ENCODE measurements at places on chromosomes 2 and 18.

DNA sequence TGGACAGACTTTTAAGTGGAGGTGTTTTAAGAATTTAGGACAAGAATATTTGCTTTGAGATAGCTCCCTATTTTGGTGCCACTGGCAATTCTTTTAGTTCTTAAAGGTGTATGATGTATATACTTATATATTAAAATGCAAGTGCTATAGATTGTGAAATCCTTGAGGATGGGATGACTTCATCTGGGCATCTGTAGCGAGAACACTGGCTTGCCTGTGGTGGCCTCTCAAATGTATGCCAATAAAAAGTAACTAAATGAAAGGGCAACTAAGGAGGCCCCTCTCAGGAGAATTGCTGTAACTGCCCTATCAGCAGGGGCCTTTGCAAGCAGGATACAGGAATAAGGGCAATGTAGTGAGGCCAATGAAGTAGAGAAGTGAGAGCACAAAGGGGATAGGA, 2.6 kb upstream of the THUMPD2 start:
- DNase-seq, result no peak

- no peak for DNase-seq
Measured at GRCh38 chr18:37457341-37457740, 108.3 kb downstream of the CELF4 start.

- DNase-seq, result no peak
Measured at GRCh38 chr2:216317831-216318520, 54.3 kb downstream of the MARCHF4 start.

DNA sequence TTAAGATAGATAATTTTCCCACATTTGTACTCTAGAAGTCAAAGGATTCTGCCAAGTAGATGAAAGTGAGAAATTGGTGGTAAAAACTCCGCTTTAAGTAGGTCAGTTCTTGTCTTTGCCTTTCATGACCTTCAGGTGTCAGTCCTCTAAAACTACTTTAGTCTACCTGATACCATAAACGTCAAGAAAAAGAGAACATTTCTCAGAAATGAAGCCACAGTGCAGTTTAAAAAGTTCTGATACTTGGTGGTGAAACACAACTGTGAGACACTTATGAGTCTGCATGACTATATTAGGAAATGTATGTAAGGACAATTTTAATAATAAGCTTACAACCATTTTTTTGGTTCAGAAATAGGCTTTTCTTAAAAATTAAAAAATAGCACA, 583.3 kb downstream of the SATB2 start:
- no peak for DNase-seq

DNA sequence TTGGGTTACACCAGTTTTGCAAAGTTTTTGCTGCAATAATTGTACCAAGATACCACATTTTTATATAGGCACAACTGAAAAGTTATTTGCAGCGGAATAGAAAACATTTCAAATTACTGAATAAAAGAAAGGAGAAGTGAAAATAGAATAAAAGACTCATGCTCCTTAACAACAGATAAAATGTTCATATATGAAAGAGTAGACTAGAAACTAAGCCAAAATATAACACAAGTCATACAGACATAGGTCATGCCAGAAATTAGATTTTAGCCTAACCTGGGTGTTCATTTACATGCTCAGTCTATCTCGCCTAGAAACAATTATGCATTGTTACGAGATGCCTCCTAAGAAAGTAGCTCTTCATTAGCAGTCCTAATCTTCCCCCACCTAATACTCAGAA, 16.4 kb upstream of the MAP3K20 start:
- no peak for DNase-seq

GRCh38 chr2:172288603-172289002, 138.8 kb upstream of the ITGA6 start:
- DNase-seq, result peak; percentile 14

DNA sequence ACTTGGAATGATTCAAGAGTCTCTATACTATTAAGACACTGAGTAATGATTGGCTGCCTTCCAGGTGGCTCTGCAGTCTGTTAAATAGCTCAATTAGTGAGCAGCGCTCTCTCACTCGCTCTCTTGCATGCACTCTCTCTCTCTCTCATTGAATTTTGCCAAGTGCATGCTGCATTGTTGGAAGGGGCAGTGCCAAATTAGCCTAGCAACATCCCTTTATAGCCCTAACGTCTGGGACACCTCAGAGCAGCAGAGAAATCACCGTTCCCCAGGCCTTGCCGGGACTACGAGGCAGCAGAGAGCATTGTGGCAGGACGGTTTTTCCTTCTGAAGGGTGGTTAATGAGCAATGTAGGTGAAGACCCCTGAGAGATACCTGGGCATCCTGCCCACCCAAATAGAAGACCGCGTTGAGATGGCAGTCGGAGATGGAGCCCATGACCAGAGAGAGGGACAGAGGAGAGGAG, 447.6 kb upstream of the POU3F3 start:
- no peak for DNase-seq

DNA sequence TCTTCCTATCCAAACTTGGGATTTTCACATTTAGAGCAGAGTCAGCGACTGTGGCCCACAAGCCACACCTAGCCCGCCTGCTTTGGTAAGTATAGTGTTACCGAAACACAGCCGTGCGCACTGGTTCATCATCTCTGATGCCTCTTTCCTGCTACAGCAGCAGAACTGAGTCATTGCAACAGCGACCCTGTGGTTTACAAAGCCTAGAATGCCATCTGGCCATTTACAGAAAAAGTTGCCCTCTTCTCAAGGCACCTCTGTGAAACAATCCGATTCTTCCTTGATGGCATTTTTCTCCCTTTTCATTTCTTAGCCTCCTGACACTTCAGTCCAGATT, 10.7 kb upstream of the IAH1 start:
- DNase-seq, result no peak

- DNase-seq, result no peak
Measured at GRCh38 chr2:239871481-239872435, 153.4 kb downstream of the NDUFA10 start.

DNA sequence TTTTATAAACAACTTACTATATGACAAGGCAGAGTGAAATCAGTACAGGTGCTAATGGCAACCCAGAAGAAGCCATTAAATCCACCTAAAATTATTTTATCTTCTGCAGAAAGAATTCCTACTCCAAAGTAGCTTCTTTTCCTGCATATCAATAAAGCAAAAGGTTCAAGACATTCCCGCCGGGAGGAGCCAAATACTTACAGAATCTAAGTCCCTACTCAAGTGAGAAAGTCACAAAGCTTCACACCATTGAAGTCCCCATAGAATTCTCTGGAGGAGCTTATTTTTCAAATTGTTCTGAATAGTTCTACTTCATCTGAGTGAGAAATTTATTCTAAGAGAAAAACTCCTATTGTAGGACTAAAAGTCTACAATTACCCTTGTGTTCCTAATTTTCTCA, 233.7 kb upstream of the HNRNPA3 start:
- DNase-seq, result no peak

GRCh38 chr2:170202437-170202836, 24.5 kb downstream of the MYO3B start:
- DNase-seq, result no peak

Measured in activated CD8-positive, alpha-beta memory T cell treated with anti-CD3 and anti-CD28 coated beads for 1 hour (primary cell).